OCI-M1 (cell line): ENCODE measurements at places on chromosomes 3 and 15.

GRCh38 chr3:35137612-35138011, 501.7 kb upstream of the ARPP21 start:
- DNase-seq = no peak

DNA sequence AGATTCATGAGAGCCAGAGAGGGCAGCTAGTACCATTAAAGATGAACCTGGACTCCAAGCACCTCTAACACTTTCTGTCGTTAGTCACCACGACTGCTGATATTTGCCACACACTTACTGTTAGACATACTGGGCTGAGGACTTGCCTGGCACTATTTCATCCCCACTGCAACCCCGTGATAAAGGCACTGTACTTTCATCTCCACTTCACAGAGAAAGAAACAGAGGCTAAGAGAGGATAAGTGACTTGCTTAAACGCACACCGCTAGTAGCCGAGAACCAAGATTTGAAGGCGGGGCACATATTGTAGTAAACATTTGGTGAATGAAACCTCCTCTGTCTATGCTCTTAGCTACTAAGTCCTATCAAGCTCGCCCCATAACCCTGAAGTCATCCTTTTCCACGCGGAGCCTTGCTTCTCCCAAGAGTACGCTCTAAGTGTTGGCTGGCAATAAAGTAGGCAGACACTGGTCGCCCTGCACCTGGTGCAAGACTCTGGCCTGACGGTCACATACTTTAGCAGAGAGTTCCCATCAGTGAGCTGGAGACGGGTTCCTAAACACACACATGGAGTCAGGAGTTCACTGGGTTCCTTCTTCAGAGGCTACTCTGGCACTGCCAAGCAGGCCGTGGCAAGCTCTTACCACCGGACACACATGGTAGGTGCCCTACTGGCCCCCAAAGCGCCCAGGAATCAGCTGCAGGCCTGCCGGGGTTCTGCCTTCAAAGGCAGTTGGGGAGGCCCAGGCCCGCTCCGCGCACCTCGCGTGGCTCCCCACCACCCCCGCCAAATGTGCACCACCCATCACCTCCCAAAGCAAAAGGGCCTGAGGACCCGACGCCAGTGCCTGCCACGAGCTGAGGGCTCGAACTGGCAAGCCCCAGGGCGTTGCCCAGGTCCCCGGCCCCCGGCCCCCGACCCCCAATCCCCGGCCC, 951 bp downstream of the POMGNT2 start:
- no peak for DNase-seq

DNA sequence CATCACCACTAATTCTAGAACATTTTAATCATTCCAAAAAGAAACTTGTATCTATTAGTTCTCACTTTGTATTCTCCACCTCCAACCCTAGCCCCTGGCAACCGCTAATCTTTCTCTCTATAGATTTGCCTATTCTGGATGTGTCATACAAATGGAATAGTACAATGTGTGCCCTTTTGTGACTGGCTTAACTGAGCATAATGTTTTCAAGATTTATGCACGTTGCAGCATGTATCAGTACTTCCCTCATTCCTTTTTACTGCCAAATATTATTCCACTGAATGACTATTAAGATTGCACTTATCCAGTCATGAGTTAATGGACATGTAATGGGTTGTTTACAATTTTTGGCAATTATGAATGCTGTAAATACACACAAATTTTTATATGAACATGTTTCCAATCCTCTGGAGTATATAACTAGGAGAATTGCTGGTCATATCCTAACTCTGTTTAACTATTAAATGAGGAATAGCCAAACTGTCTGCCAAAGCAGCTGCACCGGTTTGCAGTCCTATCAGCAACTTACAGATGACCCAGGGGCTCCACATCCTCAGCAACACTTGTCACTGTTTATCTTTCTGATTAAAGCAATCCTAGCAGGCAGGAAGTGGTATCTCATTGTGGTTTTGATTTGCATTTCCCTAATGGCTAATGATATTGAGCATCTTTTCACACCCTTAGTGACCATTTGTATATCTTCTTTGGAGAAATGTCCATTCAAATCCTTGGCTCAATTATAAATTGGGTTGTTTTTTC, 42.9 kb downstream of the DCUN1D1 start:
- peak; percentile 84 for DNase-seq

GRCh38 chr3:11618904-11619303, 24.8 kb downstream of the VGLL4 start:
- DNase-seq = no peak

GRCh38 chr15:60118146-60118545, 114.0 kb downstream of the FOXB1 start:
- no peak for DNase-seq

- DNase-seq = no peak
Observed at GRCh38 chr3:12798559-12799179, 2.2 kb downstream of the CAND2 start.

GRCh38 chr3:30712991-30713390, 106.6 kb downstream of the TGFBR2 start:
- no peak for DNase-seq

GRCh38 chr15:38257676-38258075, 5.0 kb downstream of the SPRED1 start:
- peak; percentile 38 for DNase-seq

- no peak for DNase-seq
Observed at GRCh38 chr15:39236375-39236774, 344.5 kb upstream of the THBS1 start.

- DNase-seq = no peak
Observed at GRCh38 chr3:126466886-126467610, 8.6 kb downstream of the ZXDC start.

- DNase-seq = no peak
Observed at GRCh38 chr15:35139822-35140221, 54.7 kb upstream of the NANOGP8 start.

DNA sequence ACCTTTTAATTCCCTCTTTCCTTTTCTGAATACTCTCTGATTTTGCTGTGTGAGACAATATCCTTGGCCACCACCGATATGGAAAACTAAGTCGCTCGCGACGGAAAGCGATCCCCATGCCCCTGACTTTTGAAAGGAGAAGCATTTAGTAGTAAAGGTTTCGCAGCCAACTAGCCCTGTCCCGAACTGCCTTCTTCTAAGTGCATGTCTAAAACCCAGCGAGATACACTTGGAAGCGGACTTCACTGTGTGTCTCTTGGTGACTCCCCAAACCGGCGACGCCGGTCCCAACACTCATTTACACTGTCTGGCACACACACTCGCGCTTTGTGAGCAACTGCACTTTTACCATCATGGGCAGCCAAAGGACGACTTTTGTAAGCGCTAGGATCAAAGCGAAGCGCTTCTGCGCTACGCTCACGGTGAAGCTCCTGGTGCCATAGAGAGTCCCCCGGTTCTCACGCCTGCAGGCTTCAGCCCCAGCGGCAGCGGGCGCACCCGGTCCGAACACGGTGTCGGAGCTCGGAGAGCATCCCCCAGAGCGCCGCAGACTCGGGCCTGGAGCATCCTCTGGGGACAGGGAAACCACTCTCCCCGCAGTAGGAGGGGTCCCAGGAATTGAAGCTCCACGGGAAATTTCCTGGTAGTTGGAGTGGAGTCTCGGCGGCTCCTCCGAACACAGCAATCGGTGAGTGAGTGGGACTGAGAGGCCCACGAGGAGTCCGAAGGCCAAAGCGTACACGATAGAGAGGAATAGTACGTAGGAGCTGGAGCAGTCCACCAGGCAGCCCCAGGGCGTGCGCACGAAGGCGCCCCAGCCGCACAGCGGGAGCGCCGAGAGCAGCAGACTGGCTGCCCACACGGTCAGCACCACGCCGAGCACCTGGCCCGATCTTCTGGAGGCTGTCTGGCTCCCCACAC, 1.4 kb downstream of the GPR149 start:
- DNase-seq = no peak

DNA sequence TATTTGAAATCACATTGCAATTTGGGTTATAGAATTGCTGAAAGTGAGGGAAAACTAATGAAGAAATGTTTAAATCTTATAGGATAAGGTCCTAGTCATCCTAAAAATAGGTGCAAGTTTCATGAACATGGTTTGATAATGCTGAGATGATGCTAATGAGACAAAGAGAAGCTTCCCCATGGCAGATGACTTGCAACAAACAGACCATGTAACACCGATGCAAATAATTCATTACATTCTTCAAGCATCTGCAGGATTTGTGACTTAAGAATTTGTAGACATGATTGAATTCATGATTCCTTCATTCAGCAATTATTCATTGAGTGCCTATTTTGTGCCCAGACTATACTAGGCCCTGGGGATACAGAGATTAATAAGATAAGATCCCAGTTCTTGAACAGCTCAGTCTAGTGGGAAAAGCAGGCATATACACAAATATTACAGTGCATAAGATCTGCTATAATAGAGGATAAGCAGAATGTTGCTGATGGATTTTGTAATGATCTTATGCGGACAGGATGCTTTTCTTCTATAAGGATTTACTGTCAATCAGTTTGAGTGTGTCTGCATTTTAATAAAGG, 367.9 kb upstream of the GBE1 start:
- peak; percentile 45 for DNase-seq

DNA sequence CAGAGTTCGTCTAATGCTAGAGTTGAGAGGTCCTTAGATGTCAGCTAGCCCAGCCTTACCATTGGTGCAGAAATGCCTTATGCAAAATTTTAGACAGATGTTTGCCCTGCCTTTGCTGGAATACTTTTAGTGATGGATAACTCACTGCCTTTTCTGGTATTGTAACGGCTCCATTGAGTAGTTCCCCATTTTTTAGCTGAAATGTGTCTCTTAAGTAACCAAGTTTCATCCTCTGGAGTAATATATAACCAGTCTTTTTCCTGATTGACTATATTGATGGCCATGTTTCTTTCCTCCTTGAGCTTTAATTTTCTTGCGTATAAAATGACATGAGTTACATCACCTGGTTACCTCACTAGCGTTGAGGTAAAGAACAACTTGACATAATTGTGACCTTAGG, 45.0 kb downstream of the SNRK start:
- no peak for DNase-seq

DNA sequence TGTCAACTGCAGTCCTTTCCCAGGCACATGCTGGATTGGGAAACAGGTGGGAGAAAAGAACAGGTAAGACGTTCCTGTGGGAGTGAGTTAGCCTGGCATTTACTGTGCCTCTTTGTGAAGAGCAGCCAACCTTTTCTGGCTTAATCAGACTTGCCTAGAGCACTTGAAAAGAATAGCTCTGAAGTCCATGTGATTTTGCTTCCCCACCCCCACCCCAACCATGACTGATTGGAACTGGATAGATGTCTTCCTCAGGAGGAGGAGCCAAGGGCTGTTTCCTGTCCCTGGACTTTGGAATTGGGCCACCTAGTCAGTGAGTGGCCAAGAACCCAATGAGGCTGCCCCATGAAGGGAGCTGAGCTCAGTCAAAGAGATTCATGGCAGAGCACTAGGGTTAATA, 4.7 kb upstream of the TMEM41A start:
- no peak for DNase-seq

DNA sequence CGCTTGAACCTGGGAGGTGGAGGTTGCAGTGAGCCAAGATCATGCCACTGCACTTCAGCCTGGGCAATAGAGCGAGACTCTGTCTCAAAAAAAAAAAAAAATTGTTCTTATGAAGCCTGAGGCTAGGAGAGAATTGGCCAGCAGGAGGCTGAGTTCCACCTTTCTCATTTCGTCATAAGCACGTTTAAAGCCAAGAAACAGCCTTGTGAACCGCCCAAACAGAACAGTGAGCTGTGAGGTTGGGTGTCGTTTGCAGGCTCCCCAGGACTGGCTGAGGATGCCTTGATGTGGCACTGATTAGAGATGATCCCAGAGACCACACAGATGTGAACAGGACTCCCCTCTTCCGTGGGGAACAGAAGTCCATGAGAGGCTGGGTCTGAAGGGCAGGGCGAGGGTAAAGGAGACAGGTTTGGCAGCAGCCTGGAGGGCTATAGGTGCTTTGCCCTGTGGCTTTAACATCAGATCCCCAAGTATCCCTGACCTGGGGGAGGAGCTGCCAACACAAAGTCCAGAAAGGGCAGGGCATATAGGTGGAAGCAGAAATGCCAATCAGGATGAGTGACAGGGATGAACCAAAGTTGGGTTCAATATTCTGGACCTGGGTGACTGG, 52.9 kb downstream of the CLEC3B start:
- no peak for DNase-seq

DNA sequence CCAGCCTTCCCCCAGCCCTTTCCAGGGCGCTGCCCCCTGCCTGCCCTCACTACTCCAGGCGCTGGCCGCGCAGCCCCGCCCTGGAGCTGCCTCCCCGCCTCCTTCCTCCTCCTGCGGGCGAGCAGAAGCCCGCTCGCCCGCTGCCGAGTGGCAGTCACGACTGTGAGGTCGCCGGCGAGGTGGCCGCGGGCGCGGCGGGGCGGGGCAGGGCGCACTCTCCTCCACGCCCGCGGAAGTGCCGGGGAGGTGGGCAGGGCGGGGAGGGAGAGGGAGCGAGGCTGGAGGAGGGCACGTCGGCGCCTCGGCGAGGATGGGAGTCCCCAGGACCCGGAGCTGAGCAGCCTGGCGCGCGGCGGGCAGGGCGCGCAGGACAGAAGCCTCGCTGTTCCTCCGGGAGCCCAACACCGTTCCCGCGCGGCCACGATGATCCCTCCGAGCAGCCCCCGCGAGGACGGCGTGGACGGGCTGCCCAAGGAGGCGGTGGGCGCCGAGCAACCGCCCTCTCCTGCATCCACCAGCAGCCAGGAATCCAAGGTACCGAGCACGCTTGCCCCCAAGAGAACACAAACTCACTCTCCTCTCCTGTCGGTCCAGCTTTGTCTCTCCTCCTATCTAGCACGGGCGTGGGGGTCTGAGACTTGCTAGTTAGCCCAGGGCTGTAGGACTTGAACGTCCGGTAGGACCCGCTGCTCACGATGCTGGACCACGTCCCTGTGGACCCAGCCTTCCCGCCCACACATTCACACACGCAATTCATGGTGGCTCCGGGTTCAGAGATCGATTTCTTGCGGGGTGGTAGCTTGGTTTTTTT, at the start of gene STAC:
TSS of gene STAC (plus strand) at position 284 of the 811 bp plus-strand sequence. CDS start at position 424, 140 bp downstream.
- peak; percentile 14 for DNase-seq
